ENCODE measurements at places on chromosomes 5 and 9.
A peak's percentile ranks its signal among the peaks of the same experiment; 100 is the strongest.

DNA sequence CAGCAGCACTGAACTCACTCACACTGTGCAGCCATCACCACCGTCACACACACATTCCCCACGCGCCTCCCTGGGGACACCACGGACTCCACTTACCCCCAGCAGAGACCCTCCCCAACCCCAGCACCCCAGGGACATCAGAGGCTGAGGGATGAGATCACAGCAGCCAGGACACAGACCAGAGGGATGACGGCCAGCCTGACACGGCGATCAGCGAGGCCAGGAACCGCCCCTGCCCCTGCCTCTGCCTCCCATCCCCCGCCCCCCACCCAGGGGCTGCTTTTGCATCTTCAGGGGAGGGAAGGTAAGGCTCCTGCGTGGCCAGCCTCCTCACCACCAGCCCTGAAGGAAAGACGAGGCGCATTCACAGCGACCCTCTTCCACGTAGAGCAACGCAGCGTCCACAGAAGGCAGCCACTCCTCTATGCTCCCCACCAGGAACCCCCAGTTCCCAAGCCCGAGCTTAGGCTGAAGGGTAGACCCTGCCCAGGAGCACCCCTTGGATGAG, 104.5 kb downstream of the VAV2 start:
- DNase-seq, result no peak

DNA sequence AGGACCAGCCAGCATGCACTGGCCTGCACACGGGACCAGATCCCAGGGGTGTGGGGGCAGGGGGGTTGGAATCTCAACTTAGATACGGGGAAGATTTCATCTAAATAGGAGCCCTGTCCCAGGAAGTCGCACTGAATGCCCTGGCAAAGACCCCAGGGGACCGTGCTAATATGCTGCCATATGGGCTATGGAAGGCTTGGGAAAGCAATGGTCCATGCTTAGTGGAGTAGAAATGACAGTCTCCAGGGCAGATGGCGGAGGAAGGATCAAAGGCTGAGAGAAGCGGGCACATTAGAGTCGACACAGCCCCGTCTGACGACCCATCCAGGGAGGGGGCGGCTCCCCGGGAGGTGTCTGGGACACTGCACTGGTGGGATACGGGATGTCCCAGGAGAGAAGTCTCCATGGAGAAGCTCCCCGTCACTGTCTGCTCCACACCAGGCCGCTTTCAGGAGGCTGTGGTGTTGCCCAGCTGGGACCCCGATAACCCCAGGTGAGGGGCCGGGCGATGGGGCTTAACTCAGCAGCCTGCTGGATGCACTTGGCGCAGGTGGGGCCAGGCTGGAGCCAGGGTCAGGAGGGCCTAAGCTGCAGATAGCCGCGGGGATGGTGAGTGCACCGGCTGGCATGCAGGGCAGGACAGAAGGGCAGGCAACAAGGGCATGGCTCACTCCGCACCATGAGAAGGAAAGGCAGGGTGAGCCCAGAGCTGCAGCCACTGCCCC, 377.7 kb upstream of the IRX1 start:
- no peak for DNase-seq

DNA sequence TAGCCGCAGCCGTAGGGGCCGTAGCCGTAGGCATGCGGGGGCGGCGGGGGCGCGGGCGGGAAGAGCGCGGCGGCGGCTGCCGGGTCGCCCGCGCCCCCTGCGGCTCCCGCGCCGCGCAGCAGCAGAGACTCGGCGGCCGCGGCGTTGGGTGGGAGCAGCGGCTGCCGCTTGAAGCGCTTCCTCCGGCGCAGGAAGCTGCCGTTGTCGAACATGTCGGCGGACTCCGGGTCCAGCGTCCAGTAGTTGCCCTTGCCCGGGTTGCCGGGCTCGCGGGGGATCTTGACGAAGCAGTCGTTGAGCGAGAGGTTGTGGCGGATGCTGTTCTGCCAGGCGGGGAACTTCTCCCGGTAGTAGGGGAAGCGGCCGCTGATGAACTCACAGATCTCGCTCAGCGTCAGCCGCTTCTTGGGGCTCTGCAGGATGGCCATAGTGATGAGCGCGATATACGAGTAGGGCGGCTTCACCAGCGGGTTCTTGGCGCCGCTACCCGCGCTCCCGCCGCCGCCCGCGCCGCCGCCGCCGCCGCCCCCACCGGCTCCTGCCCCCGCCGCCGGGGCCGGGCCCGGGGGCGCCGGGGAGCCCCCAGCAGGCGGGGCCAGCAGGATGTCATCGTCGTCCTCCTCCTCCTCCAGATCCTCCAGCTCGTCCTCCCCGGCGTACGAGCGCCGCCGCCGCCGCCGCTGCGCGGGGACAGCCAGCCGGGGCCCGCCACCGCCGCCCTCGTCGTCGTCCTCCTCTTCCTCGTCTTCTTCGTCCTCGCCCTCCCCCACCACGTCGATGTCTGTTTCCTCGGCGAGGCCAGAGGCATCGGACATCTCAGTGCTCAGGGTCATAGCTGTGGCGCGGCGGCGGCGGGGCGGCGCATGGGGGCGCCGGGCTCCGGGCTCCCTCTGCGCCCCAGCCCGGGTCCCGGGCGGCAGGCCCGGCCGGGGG, 781 bp downstream of the FOXD1 start:
- peak; percentile 77 for DNase-seq

- no peak for DNase-seq
Measured at GRCh38 chr5:144202726-144203125, 32.1 kb downstream of the KCTD16 start.

GRCh38 chr5:124310453-124310852, 436.0 kb downstream of the ZNF608 start:
- no peak for DNase-seq

Data from Daoy (cell line).